ENCODE measurements at places on chromosomes 11 and 22.

GRCh38 chr11:128527046-128527445, 60.3 kb downstream of the ETS1 start:
- H3K4me1 ChIP-seq: peaks cover 51% of the 10 kb centered on the region
- DNase-seq: no peak
- no peak overlapping the region for H3K27ac ChIP-seq
- no peaks in the 10 kb centered on the region for H3K36me3 ChIP-seq
- no peaks in the 10 kb centered on the region for H3K27me3 ChIP-seq
- H3K4me3 ChIP-seq: no peak overlapping the region

GRCh38 chr11:66118847-66119246, 48.8 kb downstream of the PACS1 start:
- H3K36me3 ChIP-seq: no peaks in the 10 kb centered on the region
- DNase-seq: no peak
- peak overlapping the region; percentile 86 for H3K27ac ChIP-seq
- H3K4me1 ChIP-seq: peaks cover 71% of the 10 kb centered on the region
- no peaks in the 10 kb centered on the region for H3K27me3 ChIP-seq
- H3K4me3 ChIP-seq: peak overlapping the region; percentile 40

DNA sequence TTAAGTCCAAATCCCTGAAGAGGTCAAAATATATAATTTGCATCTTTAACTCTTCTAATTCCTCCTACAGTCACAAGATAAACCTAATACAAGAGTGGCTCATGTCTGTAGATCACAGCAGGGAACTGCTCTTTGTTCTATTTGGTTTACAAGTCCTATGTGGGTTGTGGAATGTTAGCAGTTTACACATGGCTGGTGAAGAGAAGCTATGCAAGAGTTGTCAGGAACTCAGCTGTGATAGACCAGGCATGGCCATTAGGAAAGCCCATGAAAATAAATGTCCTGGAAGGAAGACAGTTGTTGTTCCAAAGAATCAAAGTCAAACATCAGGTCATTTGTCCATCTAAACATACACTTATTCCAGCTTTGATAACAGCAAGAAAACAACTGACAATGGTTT, 312.4 kb upstream of the PITPNB start:
- H3K27me3 ChIP-seq: no peaks in the 10 kb centered on the region
- no peak overlapping the region for H3K4me3 ChIP-seq
- H3K4me1 ChIP-seq: peaks cover 37% of the 10 kb centered on the region
- H3K36me3 ChIP-seq: no peaks in the 10 kb centered on the region
- peak; percentile 52 for DNase-seq

GRCh38 chr11:128201801-128202200, 385.6 kb downstream of the ETS1 start:
- no peak overlapping the region for H3K4me3 ChIP-seq
- no peak overlapping the region for H3K27ac ChIP-seq
- no peak for DNase-seq
- H3K4me1 ChIP-seq: peaks cover 6% of the 10 kb centered on the region
- H3K36me3 ChIP-seq: no peaks in the 10 kb centered on the region

GRCh38 chr11:62604460-62605120, 2.9 kb upstream of the MTA2 start:
- H3K4me1 ChIP-seq: peaks cover 9% of the 10 kb centered on the region
- H3K4me3 ChIP-seq: no peak overlapping the region
- H3K36me3 ChIP-seq: peaks cover 8% of the 10 kb centered on the region
- H3K27ac ChIP-seq: no peak overlapping the region

DNA sequence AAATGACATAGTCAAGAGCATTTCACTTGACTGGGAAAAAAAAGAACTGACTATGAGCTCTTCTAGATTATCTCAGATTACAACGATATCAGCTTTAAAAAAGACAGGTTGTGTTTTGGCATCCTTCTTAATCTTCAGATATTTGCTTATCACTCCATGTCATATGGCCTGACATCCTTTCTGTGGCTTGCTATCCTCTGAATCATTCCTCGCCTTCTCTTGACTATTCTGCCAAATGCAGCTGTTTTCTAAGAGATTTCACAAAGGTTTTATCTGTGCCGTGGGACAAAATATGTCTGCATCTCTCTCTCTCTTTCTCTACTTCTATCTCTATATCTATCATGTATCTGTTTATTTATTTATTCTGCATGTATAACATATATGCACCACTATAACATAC, 746.1 kb downstream of the CNTN5 start:
- no peaks in the 10 kb centered on the region for H3K4me1 ChIP-seq
- H3K36me3 ChIP-seq: no peaks in the 10 kb centered on the region
- DNase-seq: no peak

DNA sequence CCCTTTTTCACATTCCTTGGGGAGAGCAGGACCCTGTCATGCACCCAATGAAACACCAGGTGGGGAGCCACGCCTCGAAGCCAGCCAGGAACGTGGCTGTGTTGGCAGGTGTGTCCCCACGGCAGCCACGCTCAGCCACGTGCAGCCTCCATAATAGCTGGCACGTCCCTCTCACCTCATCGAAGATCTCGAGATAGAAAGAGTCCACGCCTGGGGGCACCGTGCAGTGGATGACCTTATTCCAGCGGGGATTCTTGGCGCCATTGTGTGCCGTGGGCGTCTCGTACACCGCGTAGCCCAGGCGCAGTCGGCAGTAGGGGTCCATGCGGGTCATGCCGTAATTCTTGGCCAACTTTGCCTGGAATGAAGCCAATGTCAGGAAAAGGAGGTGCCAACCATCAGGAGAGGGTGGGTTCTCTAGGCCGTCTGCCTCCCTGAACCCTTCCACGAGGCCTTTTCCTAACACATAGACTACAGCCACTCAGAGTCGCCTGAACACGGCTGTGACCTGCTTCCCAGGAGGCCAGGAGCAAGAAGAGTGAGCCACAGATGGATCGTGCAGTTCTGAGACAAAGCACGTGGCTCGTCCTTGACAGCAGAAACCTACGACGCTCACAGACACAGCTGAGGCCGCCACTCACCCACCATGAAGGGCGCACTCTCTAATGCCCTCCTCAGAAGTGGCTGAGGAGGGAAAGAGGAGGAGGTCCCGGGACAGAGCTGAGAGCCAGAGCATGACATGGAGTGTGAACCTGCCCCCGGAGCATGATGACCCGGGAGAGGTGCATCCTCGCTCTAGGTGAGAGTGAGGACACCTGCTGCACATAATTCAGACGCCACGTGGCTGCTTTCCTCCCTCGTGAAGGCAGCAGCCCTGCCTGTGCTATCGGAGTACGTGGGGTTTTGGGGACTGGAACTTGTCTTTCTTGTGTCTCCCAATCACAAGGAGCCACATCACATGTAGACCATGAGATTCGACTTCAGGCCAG, 19.1 kb downstream of the TOLLIP start:
- H3K36me3 ChIP-seq: no peaks in the 10 kb centered on the region
- H3K4me1 ChIP-seq: no peaks in the 10 kb centered on the region
- no peak overlapping the region for H3K27ac ChIP-seq
- DNase-seq: no peak
- no peak overlapping the region for H3K4me3 ChIP-seq

DNA sequence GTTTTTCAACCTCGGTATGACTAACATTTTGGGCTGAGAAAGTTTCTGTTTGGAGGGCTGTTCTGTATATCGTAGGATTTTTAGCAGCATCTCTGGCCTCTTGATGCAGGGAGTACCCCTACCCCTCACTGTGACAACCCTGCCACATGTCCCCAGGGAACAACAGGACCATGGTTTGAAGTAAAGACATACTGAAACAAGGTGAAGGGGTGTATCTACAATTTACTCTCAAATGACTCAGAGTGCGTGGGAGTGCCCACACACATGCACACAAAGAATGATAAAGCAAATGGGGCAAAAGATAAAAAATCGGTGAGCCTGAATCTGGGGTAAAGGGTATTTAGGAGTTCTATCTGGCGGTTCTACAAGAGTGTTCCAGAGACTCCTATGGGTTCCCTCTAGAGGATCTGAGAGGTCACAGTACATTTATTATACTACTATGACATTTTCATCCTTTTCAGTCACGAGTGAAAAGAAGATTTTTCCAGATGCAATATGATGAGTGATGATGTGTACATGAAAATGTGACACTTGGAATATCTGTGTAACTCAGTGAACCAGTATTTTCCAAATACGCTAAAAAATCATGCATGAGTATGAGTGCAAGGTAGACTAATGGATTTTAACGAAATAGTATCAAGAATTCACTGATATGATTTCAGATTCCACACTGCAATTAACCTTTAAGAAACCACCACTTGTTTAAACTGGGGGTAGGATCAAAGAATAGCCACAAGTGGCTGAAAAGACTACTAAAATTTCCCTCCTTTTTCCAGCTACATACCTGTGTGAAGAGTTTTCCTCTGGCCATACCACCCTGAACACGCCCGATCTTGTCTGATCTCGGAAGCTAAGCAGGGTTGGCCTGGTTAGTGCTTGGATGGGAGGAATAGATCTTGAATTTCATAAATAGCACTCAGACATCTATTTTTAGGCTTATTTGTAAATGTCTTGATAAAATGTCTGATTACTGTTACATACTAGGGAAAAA, 56.3 kb upstream of the YPEL1 start:
- peaks cover 9% of the 10 kb centered on the region for H3K4me1 ChIP-seq
- peaks cover 26% of the 10 kb centered on the region for H3K36me3 ChIP-seq
- H3K27me3 ChIP-seq: no peaks in the 10 kb centered on the region
- H3K27ac ChIP-seq: no peak overlapping the region

GRCh38 chr22:44337678-44338004, 24.9 kb upstream of the SHISAL1 start:
- H3K36me3 ChIP-seq: no peaks in the 10 kb centered on the region
- peaks cover 1% of the 10 kb centered on the region for H3K27me3 ChIP-seq
- peaks cover 9% of the 10 kb centered on the region for H3K4me1 ChIP-seq
- no peak overlapping the region for H3K27ac ChIP-seq

DNA sequence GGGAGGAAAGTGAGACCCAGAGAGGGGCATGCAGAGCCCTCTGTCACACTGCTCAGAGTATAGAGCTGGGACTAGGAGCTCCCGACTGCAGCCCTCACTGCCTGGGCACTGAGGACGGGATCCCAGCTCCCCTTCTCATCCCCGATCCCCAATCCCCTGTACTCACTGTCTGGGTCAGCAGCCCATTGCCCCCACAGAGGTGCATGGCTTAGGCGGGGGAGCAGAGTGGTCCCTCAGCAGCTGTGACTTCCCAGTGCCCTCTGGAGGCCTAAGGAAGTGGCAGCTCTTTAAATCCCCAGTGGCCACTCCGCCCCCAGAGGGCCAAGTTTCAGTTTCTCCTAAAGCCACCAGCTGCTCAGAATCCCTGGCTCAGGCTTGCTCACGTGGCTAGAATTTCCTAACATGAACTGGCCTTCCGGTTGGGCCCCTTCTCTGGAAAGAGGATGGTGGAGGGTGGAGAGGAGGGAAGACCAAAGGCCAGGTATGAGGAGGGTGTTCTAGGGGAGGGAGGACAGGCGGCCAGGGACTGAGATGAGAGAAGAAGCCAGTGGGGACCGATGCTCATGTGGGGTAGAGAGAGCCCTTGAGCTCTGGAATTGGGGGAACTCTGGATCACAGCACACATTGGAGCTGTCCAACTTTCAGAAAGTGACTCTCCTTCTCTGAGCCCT, at the start of gene BATF2:
TSS of gene BATF2 (minus strand) at position 262 of the 671 bp plus-strand sequence. CDS start at position 205, 57 bp downstream.
- peak within 1 kb of the TSS; percentile 55 for H3K4me3 ChIP-seq
- H3K27ac ChIP-seq: no peak within 1 kb of the TSS
- peaks cover 6% of the 10 kb centered on the region for H3K4me1 ChIP-seq

DNA sequence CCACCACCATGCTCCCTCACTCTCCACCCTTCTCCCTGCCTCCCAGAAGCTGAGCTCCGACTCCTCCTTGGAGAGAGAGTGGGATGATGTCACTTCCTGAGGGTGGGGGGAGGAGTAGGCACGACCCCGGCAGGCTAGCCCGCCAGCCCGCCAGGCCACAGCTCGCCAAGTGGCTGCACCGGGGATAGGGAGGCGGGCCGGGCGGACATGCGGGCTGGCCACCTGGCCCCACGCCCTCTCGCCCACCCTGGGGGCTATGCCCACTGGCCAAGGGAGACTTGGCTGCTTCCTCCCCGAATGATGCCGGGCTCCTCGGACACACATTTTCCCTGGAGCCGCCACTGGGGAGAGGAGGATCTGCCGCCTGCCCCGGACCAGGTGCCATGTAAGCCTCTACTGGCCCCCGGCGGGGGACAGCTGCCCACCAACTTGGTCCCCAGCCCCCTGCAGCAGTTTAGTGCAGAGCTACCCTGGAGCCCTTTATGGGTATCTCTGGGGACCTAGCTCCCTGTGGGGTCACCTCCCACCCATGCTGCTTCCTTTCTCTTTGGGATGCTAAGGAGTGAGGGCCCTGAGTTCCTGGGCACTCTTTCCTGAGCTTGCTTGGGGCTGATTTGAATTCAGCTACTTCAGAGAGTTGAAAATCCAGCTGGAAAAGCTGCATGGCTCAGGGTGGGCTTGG, 33.7 kb upstream of the MYRF start:
- H3K27ac ChIP-seq: no peak overlapping the region
- peak overlapping the region; percentile 67 for H3K4me3 ChIP-seq
- no peaks in the 10 kb centered on the region for H3K36me3 ChIP-seq
- H3K27me3 ChIP-seq: no peaks in the 10 kb centered on the region
- H3K4me1 ChIP-seq: peaks cover 10% of the 10 kb centered on the region
- peak; percentile 80 for DNase-seq

Data from GM23248 (cell line).